ENCODE measurements at places on chromosomes 4 and X.

- DNase-seq = no peak
Measured at GRCh38 chr4:59247032-59247431, 1953.1 kb upstream of the ADGRL3 start.

DNA sequence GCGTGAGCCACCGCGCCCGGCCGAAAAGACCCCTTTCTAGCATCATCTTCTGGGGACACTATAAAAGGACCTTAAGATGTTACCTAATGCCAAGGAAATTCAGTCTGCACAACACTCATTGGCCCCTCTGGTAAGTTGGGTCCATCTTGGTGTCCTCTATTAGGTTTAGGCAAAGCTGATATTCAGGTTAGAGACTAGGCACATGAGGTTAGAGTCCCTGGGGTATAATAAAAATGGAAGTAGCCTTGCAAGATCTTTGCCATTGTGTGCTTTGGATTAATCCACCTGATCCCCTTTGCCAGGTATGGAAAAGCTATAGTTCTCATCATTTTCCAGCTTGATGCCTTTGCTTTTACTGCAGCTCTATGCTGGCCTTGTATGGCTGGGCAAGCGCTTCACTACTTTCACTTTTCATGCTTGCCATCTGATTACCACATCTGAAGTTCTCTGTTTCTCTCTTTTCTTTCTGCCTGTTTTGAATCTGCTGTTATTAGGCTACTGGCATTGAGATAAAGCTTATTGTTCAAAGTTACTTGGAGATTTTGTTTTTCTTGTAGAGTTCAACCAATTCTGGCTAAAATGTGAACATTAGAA lies 5.4 kb upstream of the ADH4 start:
- no peak for DNase-seq

DNA sequence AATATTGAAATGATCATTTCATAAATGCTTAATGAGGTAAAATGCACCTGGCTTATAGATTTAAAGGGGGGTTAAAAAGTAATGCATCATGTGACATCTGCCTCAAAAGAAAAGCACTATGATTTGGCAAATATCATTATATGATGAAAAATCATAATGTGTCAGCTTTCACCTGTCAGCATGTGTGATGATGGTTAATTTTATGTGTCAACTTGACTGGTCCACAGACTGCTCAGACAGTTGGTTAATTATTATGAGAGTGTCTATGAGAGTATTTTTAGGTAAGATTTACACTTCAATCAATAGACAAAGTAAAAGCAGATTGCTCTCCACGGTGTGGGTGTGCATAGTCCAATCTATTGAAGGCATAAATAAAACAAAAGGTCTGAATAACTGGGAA lies 1986.7 kb downstream of the PCDH7 start:
- DNase-seq = no peak

- no peak for DNase-seq
Measured at GRCh38 chrX:63855896-63856295, 70.9 kb upstream of the ARHGEF9 start.

DNA sequence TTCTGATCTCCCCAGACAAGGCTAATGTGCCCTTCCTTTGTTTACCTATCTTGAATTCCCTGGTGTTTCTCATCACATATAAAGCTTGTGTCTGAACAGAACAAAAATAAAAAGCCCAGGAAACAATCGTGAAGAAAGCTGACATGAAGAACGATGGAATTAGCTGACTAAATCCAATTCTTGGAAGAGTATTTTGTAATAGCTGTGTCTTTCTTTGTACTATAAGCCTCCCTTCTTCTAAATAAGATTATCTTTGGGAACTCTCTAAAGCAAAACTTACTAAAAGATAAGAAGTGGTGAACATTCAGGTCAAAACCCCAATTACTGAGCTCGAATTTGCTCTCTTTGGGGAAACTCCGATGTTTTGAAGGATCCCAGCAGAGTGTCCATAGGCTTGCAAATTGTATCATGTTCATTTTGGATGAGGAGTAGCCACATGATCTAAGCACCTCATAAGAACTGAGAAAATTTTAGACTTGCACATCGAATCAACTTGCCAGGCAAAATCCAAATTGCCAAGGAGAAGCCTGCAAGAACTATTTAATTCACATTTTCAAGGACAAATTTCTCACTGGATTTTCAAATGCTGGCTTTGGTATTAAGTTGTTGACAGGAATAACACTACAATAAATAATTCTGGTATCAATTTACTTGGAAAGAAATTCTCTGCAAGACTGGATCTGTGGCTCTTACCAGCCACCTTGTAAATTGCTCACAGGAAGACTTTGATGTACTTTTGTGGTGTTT lies 106.2 kb downstream of the LNX1 start:
- no peak for DNase-seq

DNA sequence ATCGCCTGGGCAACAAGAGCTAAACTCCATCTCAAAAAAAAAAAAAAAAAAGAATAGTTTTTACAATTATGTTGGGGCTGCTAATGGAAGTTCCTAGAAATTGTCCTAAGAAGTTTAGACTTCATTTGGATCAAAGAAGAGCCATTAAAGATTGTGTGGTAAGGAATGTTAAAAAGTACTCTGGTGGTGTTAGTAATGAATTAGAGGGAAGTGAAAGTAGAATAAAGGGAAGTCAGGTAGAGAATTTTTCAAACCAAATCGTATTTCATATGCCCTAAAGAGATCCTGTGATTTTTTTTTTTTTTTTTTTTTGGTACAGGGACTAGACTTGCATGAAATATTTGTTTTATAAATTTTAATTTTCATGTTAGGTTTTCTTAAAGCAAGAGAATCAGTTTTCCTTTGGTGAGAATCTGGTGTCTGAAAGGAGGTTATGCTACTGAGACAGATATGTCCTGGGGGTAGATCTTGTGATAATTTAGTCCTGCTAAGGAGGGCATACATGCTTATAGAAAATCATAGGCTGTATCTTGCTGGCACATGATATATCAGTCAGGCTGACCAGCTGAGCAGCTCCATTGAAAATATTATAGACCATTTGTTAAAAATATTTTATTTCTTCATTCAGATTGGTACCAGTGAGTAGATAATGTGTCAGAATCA lies 10.7 kb downstream of the SEC24B start:
- no peak for DNase-seq

GRCh38 chrX:8737883-8738282 lies 5.9 kb upstream of the ANOS1 start:
- no peak for DNase-seq
